ENCODE measurements at places on chromosomes 5 and 9.

DNA sequence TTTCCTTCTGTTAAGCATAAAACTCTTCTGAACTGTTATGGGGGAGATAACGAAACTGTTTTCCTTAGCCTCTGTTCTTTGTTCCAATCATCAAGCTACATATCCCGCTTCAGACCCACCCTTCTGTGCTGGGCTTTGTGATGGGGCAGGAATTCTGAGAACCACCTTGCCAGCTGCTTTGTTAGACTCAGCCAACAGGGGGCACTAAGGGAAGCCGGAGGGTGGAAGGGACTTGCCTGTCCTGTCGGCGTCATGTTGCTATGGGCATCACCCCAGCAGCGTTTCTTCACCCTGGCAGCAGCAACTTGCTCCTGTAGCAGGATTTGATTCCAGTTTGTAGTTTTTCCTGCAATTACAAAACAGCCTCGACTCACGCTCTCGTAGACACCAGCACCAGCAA lies 169.1 kb downstream of the CAAP1 start:
- DNase-seq = no peak

DNA sequence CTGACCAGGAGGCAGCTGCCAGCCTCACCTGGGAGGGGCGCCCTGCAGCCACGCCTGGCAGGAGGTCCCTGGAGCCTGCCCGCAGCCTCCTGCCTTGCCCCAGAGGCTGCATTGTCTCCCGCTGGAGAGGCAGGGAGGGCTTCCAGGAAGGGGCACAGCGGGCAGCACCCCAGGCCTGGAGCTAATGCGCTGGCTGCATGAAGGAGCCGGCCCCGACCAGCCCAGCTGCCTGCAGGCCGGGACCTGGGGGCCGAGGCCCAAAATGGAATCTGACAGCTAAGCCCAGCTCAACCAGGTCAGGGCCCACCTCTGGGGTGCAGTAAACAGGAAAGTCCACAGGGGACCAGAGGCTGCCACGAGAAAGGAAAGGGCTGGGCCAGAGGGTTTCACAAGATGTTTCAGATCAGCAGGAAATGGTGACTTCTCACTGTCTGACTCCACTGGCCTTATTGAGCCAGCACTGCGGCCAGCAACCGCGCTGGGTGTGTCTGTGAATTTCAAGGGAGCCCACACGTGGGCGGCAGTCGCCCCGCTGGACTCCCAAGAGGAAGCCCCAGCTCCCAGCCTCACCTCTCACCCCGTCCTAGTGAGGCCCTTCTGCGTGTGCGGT lies 18.6 kb upstream of the NOTCH1 start:
- no peak for DNase-seq

GRCh38 chr5:170481849-170482248 lies 22.0 kb upstream of the KCNIP1 start:
- DNase-seq = no peak

DNA sequence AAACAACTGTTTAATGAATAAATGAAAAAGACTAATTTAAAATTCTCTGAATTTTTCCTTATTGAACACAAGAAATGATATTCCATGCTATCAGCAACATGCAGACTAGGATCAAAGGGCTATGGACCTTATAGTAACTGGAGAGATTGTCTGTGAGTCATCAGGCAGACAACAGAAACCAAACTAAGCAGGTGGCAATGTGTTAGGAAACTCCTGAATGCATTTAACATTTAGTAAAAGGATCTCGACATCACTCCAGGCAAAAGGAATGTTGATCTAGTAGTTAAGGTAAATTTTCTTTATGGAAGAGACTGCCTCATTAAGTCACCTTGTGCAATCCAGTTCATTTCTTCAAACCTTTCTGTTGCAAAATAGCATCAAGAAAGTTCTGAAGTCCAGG lies 58.4 kb downstream of the ARL15 start:
- DNase-seq = no peak

DNA sequence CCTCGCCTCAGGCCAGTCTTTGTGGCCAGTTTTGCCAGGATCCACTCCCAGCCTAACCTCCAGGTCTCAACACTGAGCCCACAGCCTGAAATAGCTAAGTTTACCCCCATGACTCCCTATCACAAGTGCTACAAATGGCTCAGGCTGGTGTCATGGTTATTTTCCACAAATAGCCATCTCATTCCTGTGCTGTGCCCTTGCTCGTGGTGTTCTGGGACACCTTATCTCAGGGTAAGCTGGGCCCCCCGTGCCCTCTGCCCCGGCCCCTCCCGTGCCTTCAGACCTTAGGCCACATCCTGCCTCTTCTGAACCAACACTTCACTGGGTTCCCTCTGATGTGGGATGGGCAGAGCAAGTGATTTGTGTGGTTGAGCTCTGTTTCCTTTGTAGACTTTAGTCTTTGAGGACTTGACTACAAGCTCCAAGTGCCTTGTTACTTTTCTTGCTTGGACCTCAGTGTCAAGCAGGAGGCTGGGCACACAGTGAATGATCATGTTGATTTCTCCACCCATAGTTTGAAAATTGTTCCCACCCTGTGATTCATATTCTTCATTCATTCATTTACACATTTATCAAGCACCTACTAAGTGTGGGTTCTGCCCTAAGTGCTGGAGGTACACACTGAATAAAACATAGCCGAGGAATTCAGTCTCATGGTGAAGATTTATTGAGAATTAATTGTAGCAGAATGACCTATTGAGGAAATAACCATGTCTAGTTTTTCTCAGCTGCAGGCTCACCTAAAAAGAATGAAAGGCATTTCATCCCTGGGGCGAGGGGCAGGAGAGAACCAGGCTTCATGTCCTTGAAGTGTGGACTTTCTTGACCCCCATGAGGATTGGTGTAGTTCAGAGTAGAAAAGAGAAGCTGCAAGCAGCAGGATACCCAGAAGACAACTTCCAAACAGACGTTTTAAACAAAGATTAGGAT lies 84.5 kb upstream of the CTNNA1 start:
- no peak for DNase-seq

DNA sequence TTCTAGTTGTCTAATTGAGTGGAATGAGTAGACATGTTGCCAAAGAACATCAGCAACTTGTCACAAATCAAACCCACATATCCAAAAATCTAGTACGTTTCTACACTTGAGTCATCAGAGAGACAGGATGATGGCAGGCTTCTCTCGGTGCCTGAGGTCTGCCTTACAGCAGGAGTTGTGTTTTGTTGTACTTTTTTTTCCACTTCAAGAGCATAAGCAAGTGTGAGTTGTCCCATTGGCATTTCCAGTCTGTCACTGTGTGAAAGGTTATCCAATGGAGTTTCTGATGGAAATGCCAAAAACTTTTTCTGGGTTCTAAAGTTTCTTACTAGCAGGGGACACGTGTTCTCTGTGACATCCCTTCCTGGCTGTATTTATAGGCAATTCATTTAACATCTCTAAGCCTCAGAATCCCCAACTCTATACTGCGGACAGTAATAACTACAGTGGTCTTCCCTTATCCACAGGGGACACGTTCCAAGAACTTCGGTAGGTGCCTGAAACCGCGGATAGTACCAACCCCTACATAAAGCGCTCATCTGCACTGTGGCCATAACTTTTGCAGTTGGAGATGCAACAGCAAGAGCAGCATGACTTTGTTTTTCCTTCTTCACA lies 246.5 kb downstream of the SYK start:
- DNase-seq = no peak

DNA sequence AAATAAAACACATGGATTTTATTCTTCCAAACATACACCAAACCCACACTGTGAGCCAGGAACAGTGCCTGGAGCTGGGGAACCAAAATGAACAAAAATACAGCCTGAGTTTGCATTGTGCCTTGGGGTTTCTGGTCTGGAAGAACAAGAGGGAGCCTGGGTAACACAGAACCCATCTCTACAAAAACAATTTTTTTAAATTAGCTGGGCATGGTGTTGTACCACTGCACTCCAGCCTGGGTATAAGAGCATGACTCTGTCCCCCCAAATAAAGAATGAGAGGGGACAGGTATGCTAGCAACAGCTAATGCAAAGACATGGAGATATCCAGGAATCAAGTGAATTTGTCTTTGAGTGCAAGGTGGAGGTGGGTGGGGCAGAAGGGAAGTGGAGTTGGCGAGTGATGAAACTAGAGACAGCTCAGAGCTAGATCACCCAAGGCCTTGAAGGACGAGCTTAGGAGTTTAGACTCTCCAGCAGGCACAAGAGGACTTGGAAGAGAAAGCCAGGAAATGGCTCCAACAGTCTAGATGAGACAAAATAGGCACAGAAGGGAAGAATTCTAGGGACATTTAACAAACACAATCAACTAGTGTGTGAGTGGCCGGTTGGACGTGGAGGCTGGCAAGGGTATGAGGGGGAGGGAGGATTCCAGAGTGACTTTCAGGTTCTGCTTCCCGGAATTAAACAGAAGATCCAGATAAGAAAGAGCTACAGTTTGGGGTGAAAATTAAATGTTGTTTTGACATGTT lies 47.4 kb downstream of the FNBP1 start:
- no peak for DNase-seq

GRCh38 chr5:15260356-15261268 lies 239.4 kb upstream of the FBXL7 start:
- no peak for DNase-seq

GRCh38 chr9:69496846-69497450 lies 171.9 kb downstream of the ENTREP1 start:
- no peak for DNase-seq

DNA sequence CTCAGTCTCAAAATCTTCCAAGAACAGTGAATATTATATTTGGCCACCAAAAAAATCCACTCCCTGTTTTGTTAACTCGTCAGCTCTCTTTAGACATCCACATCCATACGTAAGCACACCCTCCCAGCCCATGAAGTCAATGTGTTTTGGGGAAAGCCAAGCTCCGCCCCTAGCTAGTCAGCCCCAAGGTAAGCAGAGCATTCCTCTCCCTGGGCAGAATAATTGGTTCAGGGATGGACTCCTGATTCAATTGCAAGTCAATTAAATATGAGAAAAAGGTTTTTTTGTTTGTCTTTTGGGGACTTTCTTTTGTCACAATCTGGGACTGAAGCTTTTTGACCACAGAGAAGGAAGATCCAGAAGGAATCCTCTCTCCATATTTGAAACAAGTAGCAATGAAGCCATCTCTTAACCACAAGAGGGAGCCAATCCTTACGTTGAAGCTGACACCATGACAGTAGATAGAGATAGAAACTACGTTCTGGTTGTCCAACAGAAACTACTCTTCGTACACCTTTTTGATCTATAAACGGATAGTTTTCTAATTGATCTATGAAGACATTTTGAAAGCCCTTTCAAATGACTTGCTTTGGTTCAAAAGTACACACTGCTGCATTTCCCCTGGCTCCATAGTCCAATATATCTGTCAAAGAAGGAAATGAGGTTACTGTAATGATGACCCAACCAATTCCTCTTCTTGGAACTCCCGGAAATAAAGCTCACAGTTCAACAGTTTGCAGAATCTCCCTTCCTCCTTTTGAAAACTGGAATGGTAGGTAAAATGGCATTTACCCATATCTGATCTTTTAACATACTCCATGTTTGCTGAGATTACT lies 166.4 kb downstream of the TLE1 start:
- DNase-seq = no peak

DNA sequence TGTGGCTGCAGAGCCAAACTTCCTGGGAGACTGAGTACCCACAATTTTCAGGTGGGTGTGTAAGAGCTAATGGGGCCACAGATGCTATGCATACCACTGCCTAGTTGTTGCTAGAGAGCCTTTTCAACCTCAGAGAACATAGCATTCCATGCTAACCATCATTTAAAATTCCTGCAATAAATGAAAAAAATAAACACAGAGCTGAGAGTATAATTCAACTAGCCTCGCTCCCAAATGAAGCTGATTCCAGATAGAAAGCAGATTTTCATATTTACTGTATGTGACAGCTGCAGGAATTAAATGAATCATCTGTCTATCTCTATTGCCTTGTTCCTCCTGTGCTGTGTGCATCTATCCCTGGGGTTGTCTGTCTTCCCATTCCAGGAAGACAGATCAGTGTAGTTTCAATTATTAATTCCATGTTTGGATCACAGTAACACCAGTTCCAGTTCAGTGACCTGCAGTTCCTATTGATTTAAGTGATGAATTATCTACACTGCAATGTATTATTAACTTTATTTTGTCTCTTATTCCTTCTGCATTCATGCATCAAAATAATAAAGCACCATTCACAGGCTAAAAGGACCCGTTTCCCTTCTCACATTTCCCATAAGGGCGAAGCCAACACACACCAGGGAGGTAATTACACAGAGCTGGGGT lies 324.5 kb downstream of the SLIT3 start:
- no peak for DNase-seq

DNA sequence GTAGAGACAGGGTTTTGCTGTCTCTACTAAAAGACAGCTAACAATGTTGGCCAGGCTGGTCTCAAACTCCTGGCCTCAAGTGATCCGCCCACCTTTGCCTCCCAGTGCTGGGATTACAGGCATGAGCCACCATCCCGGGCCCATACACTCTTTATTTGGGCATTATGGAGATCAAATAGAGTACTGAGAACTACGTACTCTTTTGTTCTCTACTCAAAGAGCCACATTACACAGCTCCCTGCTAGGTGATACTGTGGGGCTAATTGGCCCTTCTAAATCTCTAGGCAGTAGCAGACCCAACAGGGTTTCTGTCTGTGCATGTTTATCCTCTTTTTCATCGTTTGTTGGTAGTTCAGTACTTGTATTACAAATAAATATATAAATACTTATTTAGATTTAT lies 16.1 kb downstream of the CKMT2 start:
- DNase-seq = no peak

DNA sequence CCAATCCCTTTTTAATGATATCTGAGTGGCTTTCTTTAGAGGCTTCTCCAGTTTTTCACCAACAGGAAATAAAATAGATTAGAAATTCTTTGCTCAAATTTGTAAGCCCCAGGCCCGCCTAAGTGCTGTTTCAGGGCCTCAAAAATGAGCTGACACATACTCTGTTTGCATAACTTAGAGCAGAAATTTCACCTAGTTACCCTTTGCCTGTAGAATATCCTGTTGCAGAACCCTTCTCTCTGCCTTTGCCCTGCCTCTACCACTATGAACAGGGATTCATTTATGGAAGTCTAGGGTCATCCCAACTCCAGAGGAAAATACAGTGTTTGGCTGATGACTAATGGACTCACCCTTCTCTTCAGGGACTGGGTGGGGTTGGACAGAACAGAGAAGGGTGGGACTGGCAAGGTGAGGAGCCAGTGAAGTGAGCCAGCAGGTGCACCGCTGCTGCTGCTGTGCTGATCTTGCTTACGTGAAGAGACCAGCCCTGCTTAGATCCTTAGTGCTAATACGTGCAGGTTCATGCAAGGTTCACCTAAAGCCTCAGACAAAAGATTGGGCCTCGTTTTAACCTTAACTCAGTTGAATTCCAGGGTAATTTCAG lies 22.8 kb downstream of the OSTF1 start:
- DNase-seq = no peak

GRCh38 chr5:43244823-43245565 lies 53.0 kb downstream of the NIM1K start:
- no peak for DNase-seq

Data from stimulated activated CD8-positive, alpha-beta memory T cell treated with anti-CD3 and anti-CD28 coated beads, Interleukin-7, amount 100 ng/mL, for 24 hours (primary cell).